Fibroblast of mammary gland (primary cell): ENCODE measurements at places on chromosomes 4 and X.

- peak; percentile 74 for DNase-seq
Measured at GRCh38 chrX:53265771-53266574, 15.4 kb downstream of the IQSEC2 start.

DNA sequence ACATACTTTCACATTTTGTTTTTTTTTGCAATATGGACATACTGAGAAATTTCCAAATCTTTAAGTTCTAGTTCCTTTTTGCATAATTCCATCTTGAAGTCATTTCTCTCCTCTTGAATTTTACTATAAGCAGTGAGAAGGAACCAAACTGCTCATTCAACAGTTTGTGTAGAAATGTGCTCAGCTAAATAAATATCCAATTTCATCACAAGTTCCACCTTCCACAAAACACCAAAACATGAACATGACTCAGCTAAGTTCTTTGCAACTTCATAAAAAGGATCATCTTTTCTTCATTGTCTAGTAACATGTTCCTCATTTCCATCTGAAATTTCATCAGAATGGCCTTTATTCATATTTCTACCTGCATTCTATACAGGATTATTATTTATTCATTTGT lies 77.3 kb upstream of the FGF13 start:
- no peak for DNase-seq

DNA sequence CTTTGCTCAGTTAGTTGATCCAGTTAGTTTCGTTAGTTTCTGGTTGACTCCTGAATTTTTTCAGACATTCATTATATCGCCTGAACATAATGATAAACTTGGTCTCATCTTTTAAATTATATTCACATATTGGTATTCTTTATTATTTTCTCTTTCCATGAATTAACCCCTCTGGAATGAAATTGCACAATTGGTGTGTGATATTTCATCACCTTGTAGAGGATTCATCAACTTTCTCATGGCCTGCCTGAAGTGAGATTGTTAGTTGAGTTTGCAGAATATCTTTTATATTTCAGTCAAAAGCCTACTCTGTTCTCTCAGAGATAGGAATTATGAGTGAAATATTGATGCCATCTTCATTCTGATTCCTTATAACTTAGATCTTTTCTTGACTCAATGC lies 1160.6 kb upstream of the AGA start:
- no peak for DNase-seq

GRCh38 chrX:19742826-19743225 lies 144.6 kb downstream of the SH3KBP1 start:
- no peak for DNase-seq

- peak; percentile 24 for DNase-seq
Measured at GRCh38 chr4:3766785-3767569, 792 bp downstream of the ADRA2C start.

DNA sequence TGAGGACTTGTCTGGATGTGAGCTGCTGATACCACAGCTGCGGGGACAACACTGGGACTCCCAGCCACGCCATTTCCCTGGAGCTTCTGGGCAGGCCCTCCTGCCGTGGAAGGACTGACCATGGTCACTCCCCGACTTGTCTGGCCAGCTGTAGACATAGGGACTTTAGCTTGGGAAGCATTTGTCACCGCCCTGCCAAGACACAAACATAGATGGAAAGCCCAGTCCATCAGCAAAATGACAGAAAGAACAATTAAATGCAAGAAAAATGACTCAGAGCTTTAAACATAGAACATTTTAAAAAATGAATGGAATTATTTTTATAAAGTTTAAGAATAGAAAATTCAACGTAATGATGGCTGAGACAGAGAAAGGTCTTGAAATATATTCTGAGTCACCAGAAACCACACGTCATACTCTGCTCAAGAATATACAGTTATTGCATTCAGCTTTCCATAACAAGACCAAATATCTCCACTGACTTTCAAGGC lies 107.6 kb upstream of the CBR4 start:
- DNase-seq, result peak; percentile 69

DNA sequence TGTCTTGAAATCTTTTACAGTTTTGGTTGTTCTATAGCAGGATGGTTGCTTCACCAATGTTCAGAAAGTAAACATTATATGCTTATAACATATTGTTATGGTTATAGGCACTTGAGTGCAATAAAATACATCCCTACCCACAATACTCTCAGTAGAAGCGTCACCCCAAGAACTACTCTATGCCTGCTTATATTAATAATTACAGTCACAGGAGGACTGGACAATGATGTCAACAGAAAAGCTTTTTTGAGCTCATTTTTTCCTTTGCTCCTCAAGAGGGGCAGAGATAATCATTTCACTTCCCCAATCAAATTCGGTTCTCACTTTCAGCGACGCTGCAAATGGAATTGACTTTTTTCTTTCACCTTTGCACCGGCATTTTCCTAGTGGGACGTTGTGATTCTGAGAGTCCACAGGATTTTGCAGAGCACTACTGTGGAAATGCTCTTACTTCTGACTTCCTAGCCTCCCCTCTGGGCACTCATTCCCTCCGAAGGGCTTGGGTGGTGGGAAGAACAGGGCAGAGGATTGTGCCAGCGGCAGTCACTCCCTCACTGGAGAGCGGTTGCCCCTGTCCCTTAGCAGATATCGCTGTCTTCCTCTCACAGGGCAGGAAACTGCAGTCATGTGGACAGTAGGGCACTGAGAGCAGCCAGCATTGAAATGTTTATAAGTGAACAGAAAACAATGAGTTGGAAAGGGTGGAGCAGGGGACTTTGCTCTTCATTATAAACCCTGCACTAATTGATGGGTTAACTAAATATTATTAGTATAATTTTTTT lies 24.9 kb upstream of the SGMS2 start:
- DNase-seq, result no peak

DNA sequence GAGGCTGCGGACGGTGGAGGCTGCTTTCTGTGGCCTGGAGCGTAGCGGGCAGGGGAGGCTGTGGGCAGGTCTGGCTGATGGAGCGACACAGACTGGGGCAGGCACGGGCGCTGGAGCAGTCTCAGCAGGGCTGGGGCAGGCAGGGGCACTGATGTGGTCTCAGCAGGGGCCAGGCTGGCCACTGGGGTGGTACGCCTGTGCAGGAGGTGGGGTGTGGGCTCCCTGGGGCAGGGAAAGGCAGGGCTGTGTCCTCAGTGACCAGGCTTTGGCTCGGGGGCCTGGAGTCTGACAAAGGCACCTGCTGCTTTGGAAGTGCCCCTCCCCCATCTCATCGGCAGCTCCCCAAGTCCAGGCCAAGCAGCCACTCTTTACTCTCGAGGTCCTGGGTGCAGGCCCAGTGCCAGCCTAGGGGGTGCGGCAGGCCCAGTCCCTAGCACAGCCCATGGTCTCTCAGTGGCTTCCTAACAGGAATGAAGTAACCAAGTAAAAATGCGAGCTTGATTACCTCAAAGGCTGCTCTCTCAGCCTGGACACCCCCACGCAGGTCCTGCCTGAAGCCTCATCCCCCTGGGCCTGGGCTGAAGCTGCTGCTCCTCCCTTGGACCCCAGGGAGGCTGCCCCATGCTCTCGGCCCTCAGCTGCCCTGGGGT lies 55.5 kb downstream of the ADRA2C start:
- DNase-seq, result no peak

DNA sequence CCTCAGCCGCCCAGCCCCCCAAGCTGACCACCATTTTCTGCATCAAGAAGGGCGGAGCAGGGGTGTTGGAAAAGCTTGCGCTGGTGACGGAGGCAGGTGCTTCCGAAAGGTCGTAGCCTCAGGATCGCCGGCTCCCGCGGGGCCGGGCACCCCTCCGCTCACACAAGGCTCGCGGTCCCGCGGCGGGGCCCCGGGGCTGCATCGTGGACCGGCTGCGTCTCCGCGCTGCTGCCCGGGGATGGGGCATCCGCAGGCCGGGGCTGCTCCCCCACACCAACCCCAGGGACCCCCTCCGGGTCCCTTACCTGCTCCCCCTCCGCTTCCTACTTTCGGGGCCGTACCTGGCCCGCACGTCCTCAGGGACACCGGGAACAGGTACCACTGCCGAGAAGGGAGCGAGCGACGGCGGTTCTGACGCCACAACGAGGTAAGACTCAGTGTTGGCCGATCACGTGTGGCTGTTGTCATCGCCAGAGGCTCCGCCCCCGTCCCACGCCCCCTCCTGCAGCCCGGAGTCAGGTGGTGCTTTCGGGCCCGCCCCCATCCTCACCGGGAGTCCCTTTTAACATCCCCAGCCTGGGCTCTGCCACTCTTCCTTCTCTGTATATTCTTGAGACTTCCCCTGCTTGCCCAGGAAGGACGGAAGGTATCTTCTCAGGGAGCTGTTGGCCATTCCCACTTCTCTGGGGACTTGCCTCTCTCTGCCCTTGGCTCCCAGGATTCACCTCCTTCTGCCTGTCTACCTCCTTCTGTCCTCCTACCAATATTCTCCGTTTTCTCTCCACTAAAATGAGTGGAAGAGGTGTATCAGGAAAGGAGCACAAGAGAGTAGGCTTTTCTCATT lies at the start of gene BEX2:
Gene BEX2, minus strand, starts transcription at position 436 of the 844 bp plus-strand sequence. CDS start 1,014 bp downstream, outside the sequence.
- peak; percentile 22 for DNase-seq

GRCh38 chr4:2354118-2354517 lies 64.3 kb downstream of the ZFYVE28 start:
- DNase-seq, result peak; percentile 7

- DNase-seq, result peak; percentile 80
Measured at GRCh38 chr4:149999485-150000074, 78.7 kb upstream of the DCLK2 start.

- no peak for DNase-seq
Measured at GRCh38 chr4:90198086-90198847, 71.1 kb downstream of the CCSER1 start.

GRCh38 chrX:133412246-133412645 lies 3.0 kb downstream of the GPC4 start:
- DNase-seq, result peak; percentile 38

- no peak for DNase-seq
Measured at GRCh38 chr4:7031558-7032449, 11.4 kb upstream of the TADA2B start.

DNA sequence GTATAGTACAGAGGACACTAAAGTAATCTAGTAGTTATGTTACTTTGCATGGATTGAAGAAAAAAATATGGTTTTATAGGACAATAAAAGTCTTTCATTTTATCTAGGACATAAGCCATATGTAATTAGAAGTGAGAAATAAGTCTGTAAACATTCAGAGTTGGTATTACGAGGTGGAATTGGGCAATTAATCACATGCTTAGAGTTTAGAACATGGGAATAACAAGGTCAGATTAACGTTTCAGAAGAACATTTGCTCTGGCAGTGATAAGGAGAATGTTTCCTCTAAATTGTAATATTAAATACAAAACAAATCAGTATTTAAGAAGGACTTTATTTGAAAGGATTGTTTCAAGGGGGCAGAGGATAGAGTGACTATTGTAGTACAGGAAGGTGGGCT lies 15.6 kb upstream of the SULT1E1 start:
- DNase-seq, result no peak

DNA sequence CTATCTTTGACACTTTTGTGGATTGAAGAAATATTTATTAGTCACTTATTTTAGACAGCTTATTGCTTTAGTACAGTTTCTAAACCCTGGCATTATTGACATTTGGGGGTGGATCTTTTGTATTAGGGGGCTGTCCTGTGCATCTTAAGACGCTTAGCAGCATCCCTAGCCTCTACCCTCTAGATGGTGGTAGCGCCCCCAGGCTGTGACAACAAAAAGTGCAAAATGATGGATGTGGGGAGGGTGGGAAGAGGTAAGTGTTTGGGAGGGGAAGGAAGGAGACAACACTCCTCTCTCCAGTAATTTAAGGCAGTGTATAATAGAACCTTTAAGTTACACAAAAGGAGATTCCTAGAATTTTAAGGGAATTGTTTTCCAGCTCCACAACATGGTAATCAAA lies 1210.6 kb downstream of the C4orf33 start:
- DNase-seq, result no peak
